Activated T-helper 17 cell treated with anti-CD3 and anti-CD28 coated beads, Interleukin-2, amount 50 U/mL, for 72 hours (primary cell): ENCODE measurements at places on chromosomes 7 and 10. TPM values are rescaled to one million over a fixed set of nuclear protein-coding genes. Genes with fewer than 3 reads are reported as not detected.

CLRN3 gene
- not detected for total RNA-seq

GRCh38 chr10:63114031-63114814, 18.9 kb upstream of the NRBF2 start:
- no peak for ATAC-seq

- no peak for ATAC-seq
These were observed 145.0 kb downstream of the RNF216 start for GRCh38 chr7:5636446-5636835.

BTBD16 gene
- not detected for total RNA-seq

DNA sequence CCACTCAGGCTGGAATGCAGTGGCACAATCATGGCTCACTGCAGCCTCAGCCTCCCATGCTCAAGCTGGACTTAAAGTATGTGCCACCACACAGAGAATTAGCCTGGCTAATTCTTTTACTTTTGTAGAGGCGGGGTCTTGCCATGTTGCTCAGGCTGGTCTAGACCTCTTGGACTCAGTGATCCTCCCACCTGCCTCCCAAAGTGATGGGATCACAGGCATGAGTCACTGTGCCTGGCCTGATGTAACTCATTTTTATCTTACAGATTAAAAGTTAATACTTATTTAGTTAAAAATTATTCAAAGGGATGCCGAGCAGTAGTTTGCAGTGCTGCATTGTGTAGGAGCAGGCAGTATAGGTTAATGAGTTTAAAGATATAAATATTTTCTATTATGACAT, 12.6 kb upstream of the PLXDC2 start:
- ATAC-seq = no peak

DNA sequence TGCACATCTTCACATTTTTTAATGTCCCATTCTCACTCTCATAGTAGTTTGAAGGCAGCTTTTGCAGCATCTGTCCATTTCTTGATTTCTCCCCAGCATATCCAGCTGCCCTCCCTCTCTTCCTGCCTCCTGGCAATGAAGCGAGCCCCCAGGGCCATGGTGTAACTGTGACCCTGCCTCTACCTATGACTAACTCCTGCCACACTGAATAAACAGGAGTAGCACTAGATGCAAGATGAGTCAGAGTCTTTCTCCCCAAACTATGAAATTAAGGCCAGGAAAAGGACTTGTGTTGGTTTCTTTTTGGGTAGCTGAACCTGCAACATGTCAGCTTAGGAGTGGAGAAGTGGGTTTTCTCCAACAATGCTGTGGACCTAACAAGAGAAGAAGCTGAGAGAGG, 329.0 kb downstream of the RNLS start:
- ATAC-seq = peak; percentile 97

COBL gene
- not detected for total RNA-seq

GRCh38 chr10:60536529-60537114, 146.9 kb upstream of the ANK3 start:
- ATAC-seq = peak; percentile 94

RAMP3 gene
- total RNA-seq = not detected

- ATAC-seq = no peak
These were observed 22.3 kb upstream of the FIGNL1 start for GRCh38 chr7:50472427-50472826.

MGAM2 gene
- 0.58 TPM for total RNA-seq

GRCh38 chr7:96014617-96015016, 242.3 kb downstream of the DYNC1I1 start:
- ATAC-seq = no peak

OR9A2 gene
- total RNA-seq = not detected

RNF32 gene
- total RNA-seq = 1.3 TPM

UTF1 gene
- not detected for total RNA-seq

DNA sequence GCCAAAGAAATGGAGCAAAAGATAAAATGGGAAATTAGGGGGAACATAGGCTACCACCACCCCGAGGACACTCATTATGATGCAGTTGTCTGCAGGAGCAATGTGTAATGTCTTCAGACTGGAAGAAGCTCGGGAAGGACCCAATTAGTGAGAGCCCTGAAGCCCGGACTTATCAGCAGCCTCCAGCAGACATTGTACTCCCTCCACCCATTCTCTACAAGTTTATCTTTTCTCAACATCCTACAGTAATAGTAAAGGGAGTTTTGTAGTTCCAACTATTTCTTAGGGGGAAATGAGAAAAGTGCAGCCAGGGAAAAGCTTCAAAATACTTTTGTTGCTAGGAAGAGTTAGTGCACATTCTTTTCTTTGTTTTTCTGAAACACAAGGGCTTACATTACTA, 657.3 kb upstream of the COBL start:
- ATAC-seq = no peak

GRCh38 chr7:50610521-50611277, 45.5 kb upstream of the DDC start:
- ATAC-seq = peak; percentile 92

MRPS33 gene
- total RNA-seq = 53.6 TPM
